ENCODE measurements at places on chromosomes 12 and 14. TPM values are rescaled to one million over a fixed set of nuclear protein-coding genes. Genes with fewer than 3 reads are reported as not detected.

Gene NCAPD2
- 27.8 TPM for total RNA-seq

Gene CCDC197
- not detected for total RNA-seq

DNA sequence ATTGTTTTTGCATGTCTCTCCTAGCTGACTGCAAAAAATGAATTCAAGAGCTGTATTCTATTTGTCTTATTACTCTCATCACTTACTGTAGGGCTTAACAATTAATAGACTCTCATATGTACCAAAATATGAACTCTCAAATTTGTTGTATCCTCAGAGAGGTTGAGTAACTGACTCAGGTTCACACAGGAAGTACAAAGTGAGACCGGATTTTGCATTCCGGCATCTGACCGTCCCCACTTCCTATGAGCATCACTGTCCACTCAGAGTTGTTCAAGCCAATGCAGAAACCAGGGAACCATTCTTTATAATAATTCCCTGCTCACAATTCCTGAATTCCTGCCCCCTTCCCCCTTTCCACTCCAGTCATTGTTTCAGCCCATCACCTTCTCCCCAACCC, 113.3 kb upstream of the AMIGO2 start:
- no peak for DNase-seq
- H3K4me3 ChIP-seq: no peak overlapping the region
- no peak overlapping the region for H3K27ac ChIP-seq
- H3K27me3 ChIP-seq: no peaks in the 10 kb centered on the region

Gene KRT75
- total RNA-seq: not detected

Gene TTC5
- 15.9 TPM for total RNA-seq

Gene TMEM119
- 21.6 TPM for total RNA-seq

DNA sequence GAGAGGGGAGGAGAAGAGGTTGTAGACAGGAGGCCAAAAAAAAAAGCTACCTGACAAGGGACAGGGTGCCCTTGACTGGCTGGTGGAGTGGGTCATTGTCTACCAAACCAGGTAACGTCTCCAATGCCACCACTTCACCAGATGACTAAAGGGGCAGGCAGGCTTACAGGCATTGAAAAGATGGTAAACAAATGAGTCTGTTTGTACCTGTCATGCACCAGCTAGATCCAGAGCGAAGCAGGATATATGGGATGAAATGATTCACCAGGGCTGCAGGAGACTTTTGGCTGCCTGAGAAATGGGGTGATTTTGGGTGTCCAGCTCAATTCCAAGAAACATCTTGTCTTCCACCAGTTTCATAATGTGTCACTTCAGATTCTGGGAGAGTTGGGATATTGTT, 4.0 kb downstream of the C12orf54 start:
- no peaks in the 10 kb centered on the region for H3K4me1 ChIP-seq
- no peak overlapping the region for H3K4me3 ChIP-seq
- H3K27ac ChIP-seq: no peak overlapping the region
- no peaks in the 10 kb centered on the region for H3K27me3 ChIP-seq
- no peaks in the 10 kb centered on the region for H3K36me3 ChIP-seq

Gene BBOF1
- total RNA-seq: 23.4 TPM

GRCh38 chr12:120376416-120376815, 7.5 kb upstream of the MSI1 start:
- H3K4me1 ChIP-seq: no peaks in the 10 kb centered on the region
- no peak overlapping the region for H3K4me3 ChIP-seq
- DNase-seq: no peak

GRCh38 chr14:70904373-70904772, 2.9 kb upstream of the PCNX1 start:
- no peaks in the 10 kb centered on the region for H3K27me3 ChIP-seq
- peaks cover 13% of the 10 kb centered on the region for H3K4me1 ChIP-seq
- H3K4me3 ChIP-seq: no peak overlapping the region
- H3K27ac ChIP-seq: no peak overlapping the region

Gene KIF26A
- 6.0 TPM for total RNA-seq

Gene MSI1
- 1.6 TPM for total RNA-seq

- no peaks in the 10 kb centered on the region for H3K36me3 ChIP-seq
- no peak overlapping the region for H3K27ac ChIP-seq
- H3K27me3 ChIP-seq: no peaks in the 10 kb centered on the region
- no peak for DNase-seq
Measured at GRCh38 chr12:118880720-118881493, 100.4 kb upstream of the SRRM4 start.

- H3K36me3 ChIP-seq: no peaks in the 10 kb centered on the region
- no peak overlapping the region for H3K4me3 ChIP-seq
- peak; percentile 76 for DNase-seq
- no peaks in the 10 kb centered on the region for H3K27me3 ChIP-seq
Measured at GRCh38 chr12:94768398-94769046, 118.2 kb upstream of the TMCC3 start.

Gene FGF6
- not detected for total RNA-seq

- DNase-seq: peak; percentile 8
- no peaks in the 10 kb centered on the region for H3K36me3 ChIP-seq
- H3K27me3 ChIP-seq: peaks cover 9% of the 10 kb centered on the region
- peaks cover 23% of the 10 kb centered on the region for H3K4me1 ChIP-seq
- H3K27ac ChIP-seq: no peak overlapping the region
Measured at GRCh38 chr12:72271451-72272090, 599 bp upstream of the TRHDE start.

DNA sequence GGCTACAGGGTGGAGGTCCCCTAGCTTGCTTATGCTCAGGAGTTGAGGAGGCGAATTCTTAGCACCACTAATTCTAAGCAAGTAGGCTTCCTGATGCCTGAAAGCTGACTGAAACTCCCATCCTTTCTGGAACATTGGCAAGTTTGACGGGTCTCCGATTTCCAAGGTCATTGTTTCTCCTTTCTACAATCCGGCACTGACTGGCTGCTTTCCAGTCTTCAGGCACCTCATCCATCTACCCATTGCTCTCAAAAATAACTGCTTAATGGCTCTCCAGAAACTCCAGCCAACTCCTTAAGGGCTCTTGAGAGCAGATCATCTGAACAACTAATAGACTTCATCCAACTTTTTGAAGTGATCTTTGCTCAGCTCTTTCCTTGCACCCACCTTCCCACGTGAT, 13.3 kb downstream of the REM2 start:
- no peaks in the 10 kb centered on the region for H3K27me3 ChIP-seq
- DNase-seq: peak; percentile 91
- H3K4me3 ChIP-seq: no peak overlapping the region
- peaks cover 8% of the 10 kb centered on the region for H3K36me3 ChIP-seq

Gene SMIM41
- total RNA-seq: not detected

DNA sequence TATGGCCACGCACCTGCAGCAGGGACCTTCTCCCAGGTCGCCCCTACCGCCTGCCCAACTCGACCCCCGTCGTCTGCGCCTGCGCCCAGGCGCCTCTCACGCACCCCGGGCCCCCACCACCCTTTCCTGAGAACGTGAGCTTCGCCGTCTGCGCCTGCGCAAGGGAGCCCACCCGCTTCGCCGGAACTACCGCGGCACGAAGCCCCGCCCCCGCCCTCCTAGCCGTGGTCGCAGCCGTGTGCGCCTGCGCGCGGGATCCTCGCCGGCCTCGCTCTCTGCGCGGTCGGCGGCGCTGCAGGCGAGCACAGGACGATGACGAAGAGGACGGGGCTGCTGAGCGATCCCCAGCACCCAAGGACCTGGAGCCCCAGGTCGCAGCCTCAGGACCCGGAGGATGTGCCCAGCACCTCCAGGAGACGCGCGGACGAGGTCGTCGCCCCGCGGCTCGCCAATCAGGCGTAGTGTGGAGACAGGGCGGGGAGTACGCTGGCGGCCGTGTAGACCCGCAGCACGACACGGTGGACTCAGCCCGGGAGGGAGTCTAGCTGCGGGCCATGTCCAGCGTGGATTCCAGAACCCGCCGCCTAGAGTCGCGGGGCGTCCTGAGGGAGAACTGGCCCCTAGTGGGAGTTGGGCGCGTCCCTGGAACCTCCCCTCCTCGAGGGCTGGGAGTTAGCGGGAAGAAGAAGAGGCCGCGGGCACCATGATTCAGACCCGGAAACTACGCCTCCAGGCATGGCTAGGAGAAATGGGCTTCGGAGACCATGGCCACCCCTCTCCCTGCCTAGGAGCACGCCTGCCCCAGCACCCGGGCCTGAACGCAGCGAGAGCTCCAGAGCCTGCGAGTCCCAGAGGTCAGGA, 1120.8 kb upstream of the TMEM132C start:
- peaks cover 6% of the 10 kb centered on the region for H3K4me1 ChIP-seq
- no peaks in the 10 kb centered on the region for H3K27me3 ChIP-seq
- peak overlapping the region; percentile 28 for H3K4me3 ChIP-seq

DNA sequence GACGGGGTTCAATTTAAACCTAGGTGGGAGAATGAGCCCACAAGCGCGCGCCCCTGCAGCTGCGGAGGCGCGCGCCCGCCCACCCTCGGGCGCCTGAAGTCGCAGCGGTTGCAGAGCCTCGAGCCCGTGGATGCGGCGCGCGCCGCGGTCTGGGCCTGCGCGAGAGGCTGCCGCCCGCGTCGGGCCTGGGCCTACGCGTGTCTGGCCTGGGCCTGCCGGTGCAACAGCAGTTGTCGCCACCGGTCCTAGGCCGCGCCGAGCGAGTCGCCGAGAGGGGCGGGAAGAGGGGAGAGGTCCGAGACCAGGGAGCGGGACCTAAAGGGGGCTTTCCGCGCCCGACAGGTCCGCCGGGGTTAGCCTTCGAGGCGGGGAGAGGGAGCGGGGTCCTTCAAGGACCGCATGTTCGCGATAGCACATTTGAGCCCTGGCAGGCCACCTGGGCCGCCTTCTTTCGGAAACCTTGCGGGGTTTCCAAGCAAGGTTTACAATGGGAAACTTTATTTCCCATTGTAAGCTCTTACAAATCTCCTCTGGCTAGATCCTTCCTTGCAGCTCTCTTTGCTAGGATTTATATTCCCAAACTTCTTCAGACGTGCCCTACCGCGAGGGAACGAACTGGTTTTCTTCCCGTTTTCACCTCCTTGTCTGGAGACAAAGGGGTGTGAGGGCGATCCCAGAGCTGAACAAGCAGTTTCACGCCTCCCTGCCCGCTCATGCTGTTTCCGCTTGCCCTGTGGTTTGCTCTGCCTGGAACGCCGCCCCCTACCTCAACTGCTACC, 6.8 kb downstream of the SIX6 start:
- no peak overlapping the region for H3K4me3 ChIP-seq
- peaks cover 26% of the 10 kb centered on the region for H3K27me3 ChIP-seq
- no peaks in the 10 kb centered on the region for H3K4me1 ChIP-seq
- no peak for DNase-seq
- no peaks in the 10 kb centered on the region for H3K36me3 ChIP-seq
- no peak overlapping the region for H3K27ac ChIP-seq

Gene KRT2
- total RNA-seq: not detected

Measured in thyroid gland (tissue), 4 donors.